ENCODE measurements at places on chromosomes 13 and 19.

- no peak for DNase-seq
Observed at GRCh38 chr13:27008733-27009132, 162.9 kb downstream of the USP12 start.

DNA sequence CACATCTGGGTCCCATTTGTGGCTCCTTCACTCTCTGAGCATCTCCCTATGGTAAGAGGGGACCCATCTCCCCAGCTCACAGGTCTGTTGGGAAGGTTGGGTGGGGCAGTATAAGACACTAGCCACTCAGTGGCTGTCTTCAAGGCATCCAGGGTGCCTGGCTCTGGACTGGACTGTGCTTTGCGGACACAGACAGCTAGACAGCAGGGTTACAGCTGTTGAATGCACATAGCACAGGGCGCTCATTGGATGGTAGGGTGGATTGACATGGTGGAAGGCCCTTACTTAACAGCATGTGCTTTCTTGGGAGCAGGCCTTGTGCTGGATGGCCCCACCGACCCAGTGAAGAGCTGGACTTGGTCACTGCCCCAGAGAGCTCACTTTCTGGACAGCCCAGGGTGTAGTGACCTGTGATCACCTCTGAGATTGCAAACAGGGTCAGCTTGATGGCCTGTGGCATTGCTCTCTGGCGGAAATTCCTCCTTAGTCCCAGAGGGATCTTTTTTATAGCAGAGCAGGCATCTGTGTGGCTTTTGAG is 1.9 kb downstream of the ZNF444 start:
- no peak for DNase-seq

GRCh38 chr13:80510686-80511085 is 169.8 kb upstream of the SPRY2 start:
- no peak for DNase-seq

GRCh38 chr19:58059003-58059670 is at the start of gene ZNF135:
Gene ZNF135, plus strand, starts transcription at chr19:58059282. Its CDS starts 721 bp downstream, at chr19:58060003.
- peak; percentile 83 for DNase-seq

DNA sequence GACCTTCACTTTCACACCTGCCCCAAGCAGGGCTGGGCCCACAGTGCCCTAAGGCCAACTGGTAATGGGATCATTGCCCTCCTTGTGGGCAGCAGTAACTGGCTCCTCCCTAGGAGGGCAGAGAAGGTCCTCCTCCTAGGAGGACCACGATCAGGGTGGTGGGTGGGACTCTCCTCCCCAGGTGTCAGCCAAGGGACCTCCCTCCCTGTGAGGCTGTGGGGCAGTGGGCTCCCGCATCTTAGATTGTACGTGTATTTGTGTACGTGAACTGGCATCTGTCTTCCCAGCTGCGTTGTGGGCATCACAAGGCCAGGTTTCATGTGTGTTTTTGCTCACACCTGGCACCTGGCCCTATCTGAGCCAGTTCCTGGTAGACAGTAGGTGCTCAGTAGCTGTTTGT is 111.8 kb downstream of the SOX1 start:
- DNase-seq, result no peak

Measured in renal cortex interstitium (tissue), 15 donors.